ENCODE measurements at places on chromosomes 5 and 9.

DNA sequence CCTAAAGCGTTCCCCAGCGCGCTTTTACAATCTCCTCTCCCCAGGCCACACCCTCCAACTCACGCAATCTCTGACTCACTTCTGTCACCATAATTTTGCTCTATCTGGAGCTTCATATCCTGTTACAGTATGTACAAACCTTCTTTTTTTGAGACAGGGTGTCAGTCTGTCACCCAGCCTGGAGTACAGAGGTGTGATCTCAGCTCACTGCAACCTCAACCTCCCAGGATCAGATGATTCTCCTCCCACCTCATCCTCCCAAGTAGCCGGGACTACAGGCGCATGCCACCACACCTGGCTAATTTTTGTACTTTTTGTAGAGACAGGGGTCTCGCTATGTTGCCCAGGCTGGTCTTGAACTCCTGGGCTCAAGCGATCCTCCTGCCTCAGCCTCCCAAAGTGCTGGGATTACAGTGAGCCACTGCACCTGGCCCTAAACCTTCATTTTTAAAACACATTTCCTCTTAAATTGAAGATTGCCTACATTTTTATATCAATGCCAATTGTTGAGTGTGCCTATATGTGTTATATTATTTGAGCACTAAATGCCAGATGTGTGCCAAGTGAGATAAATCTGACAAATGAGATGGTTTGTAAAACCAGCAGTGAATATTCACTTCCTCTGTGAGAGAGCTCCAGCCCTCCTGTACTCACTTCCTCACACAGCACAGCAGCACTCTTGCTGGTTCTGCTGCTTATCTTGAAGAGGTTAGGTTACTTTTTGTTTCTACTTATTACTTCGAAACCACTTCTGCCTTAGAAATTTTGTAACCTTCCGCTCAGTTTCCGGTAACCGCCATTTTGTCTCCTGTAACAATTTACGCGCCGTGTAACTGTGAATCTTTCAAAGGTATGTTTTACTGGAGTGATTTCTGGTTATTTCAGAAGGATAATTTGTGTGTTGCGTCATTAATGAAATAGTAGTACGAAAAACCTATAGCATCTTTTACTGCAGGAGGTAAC lies 57.9 kb downstream of the DOCK8 start:
- DNase-seq: peak; percentile 15

- DNase-seq: no peak
Measured at GRCh38 chr9:98885575-98886295, 58.0 kb upstream of the COL15A1 start.

DNA sequence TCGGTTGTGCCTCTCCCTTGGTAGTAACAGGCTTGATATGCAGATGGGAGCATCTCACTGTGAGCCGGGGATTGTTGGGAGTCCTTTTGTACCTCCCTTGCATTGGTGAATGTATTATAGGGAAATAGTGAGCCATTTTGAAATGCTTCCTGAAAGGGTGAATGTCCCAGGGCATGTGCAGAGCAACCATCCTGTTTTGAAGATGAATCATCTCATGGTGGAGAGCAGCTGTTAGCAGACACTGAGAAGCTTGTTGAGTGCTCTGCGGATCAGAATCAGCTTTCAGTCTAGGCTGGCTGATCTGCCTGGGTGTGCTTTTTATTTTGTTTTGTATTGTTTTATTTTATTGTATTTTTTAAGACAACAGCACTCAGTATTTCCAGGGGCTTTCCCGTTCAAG lies 29.7 kb downstream of the SLC36A1 start:
- no peak for DNase-seq

- peak; percentile 21 for DNase-seq
Measured at GRCh38 chr5:148482697-148483462, 99.1 kb downstream of the FBXO38 start.

DNA sequence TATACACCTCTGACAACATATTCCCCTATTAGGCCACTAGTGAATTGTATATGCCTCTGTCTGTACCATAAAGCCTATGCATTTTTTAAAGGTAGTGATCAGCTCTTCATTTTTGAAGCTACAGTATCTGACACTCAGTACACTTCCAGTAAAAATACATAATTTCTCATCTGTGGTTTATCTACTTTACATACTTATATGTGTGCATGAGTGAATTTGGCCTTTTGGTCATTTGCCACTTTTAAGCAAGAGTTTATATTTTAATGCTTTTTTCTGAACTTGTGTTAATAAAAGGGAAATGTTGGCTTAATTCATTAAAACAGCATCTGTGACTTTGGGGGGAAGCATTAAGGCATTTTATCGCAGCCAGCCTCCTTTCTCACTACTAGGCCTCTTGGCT lies 47.8 kb downstream of the ST8SIA4 start:
- no peak for DNase-seq

DNA sequence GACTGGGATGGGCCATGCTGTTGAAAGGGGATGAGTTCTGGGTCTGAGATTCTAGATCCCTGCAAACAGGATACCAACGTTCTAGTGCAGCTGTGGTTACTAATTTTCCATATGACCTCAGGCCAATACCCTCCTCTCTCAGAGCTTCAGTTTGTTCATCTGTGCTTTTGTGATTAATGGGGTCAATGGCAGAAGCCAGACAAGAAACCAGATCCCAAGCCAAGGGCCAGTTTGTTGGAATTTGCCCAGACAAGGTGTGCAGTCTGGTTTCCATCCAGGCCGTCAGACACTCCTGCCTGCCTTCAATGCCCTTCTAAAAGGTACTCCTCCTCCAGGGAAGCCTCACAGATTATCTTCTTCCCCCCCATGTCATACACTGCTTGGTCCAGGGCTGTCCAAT lies 11.4 kb downstream of the MYORG start:
- no peak for DNase-seq

DNA sequence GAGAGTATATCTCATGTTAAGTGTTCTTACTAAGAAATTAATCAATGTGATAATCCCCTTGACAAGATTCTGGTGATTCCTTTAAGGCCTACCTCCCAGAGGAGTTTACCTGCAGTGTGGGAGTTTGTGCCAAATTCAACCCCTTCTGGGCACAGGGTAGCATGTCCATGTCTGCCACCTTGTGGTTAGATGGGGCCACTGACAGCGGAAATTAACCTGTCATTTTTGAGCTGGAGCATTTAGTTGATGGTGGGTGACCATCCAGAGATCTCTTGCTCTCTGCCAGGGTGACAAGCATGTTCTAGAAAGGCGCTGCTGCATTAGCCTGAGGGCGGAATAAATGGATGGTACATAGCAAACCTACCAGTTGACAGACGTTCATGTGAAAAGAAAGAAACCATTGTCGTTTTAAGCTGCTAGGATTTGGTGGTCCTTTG lies 132.2 kb downstream of the FBXO4 start:
- DNase-seq: peak; percentile 9

GRCh38 chr9:12854221-12854620 lies 79.4 kb downstream of the LURAP1L start:
- no peak for DNase-seq

- no peak for DNase-seq
Measured at GRCh38 chr5:66561256-66561990, 34.8 kb upstream of the MAST4 start.

DNA sequence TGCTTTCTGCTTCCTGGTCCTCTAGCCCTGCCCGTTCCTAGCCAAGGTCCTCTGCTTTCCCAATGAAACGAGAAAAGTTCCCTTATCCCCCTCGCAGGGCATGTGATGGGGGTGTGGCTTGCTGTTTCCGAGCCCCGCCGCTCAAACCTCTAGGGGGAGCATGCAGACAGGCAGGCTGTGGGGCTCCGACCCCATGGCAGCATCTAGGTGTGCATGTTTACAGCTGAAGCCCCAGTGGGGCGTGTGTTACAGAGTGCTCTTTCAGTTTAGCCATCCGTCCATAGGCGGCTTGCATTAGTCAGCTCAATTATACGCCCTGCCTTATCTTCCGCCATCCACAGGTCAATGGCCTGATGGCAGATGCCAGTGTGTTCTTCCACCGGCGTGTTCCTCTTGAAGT lies 48.3 kb upstream of the SPATA31E1 start:
- no peak for DNase-seq

DNA sequence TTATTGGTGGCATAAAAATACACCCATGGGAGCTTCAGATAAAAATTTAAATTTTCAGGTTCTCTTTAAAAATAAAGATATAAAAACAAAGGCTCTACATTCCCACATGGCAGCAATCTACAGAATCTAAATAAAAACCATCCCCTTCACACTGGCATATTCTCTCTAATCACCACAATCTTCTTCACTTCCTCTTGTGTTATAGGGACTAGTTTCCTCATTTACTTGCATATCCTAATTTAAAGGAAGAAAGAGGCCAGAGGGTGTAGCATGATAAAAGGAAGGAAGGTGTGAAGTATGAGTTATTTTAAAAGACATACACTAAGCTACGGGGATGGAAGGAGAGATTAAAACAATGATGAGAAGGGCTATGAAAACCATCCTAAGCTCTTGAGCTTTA lies 390.5 kb downstream of the ZNF608 start:
- DNase-seq: no peak

DNA sequence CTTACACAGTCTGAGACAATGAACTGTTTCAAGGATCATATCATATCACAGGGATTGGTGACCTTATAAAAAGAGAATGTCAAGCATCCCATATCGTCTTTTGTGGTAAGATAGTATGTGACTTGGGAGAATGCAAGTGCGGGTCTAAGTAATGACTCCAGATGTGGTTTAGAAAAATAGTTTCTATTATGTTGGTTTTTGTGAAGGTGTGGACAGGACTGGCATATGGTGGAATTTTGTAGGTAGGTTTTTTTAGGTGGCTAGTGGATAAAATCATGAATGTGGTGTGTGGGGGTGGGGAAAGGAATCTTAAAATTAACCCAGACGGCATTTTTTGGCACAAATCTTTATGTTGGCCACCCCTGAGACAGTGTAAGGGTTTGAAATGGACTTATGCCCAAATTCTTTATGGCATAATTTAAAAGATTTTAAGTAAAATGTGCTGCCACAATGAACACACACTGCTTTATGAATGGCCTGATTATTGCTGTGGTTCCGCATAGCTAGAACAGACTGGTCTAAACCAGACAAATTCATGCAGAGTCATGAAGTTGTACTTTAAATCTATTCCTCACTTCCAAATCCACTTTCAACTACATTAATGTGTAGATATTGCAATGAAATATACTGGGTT lies 204.8 kb upstream of the HAPLN1 start:
- DNase-seq: no peak

DNA sequence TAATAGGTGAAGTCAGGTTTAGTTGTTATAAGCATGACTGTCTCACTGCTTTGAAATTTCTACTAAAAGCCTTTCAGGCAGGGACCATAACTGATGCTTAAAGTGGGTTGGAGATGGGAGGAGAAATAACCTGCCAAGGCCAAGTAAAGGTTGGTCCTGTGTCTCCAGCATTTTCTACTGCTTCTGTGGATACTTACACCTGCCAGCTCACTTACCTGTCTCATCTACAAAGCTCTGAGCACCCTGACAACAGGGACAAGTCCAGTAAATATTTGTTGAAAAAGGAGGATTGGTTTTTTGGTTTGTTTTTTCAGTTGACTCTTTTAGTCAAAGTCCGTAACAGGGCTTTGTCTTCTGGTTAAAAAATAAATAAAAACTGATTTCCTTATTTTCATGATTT lies 38.6 kb downstream of the GRAMD2B start:
- DNase-seq: no peak

DNA sequence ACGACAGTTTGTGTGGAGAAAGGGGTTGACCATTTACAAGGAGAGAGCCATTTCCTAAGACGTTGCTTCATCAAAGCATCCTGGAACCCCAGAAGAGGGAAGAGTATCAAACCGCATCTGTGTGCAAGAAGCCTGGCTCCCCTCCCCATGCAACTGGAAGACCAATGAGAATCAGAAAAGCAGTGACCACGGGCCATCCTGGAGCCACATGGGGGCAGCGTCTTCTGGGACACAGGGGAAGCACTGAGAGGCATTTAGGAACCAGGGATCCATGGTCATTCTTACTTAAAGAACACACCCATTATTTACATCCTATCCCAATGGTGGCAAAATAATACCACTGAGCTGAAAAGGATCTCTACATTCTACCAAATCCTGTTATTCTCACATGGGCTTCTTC lies 29.3 kb downstream of the SEMA5A start:
- DNase-seq: no peak

GRCh38 chr5:171628633-171628974 lies 157.0 kb upstream of the SMIM23 start:
- DNase-seq: no peak

DNA sequence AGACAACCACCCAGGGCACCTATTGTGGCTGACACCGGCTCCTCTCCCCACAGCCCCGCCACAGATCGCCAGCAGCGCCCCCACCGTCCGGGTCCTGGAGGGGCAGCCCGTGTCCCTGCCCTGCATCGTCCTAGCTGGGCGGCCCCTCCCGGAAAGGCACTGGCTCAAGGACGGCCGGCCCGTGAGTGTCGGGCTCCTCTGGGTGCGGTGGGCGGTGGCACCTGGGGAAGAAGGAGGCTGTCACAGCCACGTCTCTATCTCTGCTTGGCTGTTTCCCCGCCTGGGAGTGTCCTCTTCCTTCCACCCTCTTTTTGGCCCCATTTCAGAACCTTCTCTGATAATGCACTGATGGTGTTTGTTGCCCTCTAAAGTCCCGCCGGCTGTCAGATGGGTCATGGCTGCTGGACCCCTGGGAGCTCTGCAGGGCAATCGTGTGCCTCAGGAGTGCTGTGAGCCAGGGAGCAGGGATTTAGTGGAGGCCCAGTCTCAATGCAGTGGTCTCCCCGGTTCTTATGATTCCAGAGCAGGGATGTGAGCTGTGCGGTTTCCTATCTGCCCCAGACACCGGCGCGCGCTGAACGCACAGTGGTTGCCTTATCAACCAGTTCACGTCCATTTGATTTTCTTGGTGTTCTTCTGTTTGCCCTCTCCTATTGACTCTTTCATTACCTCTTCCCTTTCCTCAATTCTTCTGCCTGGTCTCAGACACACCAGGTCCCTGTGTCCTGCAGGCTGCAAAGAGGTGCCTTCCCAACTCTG lies 55.3 kb downstream of the HMCN2 start:
- DNase-seq: no peak

- DNase-seq: no peak
Measured at GRCh38 chr9:99511723-99512122, 289.6 kb downstream of the SEC61B start.

GRCh38 chr5:40093550-40093949 lies 586.2 kb upstream of the PTGER4 start:
- DNase-seq: no peak

- peak; percentile 55 for DNase-seq
Measured at GRCh38 chr9:128684325-128685199, 4.5 kb upstream of the SET start.

DNA sequence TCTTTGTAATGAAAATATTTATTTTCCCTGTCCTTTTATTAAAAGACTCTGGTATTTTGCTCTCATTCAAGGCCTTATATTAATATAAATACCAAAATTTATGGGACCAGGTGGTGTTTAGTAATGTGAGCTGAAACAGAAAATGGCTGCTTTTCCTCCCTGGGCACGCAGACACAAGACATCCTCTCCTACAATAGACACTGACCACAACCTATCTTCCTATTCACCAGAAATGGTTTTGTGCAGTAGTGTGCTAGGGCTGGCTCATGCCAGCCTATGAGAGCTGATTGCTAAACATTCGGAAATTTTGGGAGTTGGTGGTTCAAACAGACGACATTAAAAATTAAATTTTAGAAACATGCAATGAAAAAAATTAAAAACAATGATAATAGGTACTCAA lies 338.2 kb downstream of the BNC2 start:
- no peak for DNase-seq

- no peak for DNase-seq
Measured at GRCh38 chr9:129932303-129933151, 97.3 kb downstream of the USP20 start.

GRCh38 chr5:159905496-159905895 lies 10.8 kb upstream of the ADRA1B start:
- DNase-seq: no peak

GRCh38 chr9:116868201-116868600 lies 181.1 kb downstream of the TRIM32 start:
- no peak for DNase-seq

GRCh38 chr5:35066260-35066795 lies 18.6 kb upstream of the AGXT2 start:
- DNase-seq: no peak

Measured in activated CD8-positive, alpha-beta memory T cell treated with anti-CD3 and anti-CD28 coated beads for 48 hours (primary cell).